AG09319 (cell line): ENCODE measurements at places on chromosomes 6 and 20.

GRCh38 chr6:106197441-106197840, 111.3 kb downstream of the PRDM1 start:
- no peak for DNase-seq

GRCh38 chr20:2800521-2801285, at the start of gene CPXM1:
TSS of gene CPXM1 (minus strand) at chr20:2800627. CDS start at chr20:2800572, 55 bp downstream.
- no peak for DNase-seq

DNA sequence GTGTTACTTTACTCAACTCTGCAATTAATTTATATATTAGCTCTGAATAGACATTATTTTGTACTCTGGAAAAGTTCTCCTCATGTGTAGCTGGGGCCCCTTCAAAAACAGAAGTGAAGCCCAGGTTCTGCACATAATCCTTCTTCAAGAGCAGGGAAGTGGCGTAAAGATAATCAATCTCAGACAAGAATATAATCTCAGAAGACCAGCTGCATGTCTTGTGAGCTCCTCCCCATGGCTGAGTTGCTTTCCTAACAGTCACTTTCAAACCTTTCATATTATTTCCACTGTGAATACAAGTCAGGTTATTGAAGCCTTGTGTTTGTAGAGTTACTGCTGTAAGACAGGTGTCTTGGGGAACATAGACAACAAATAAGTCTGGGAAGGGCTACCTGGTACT, 691.9 kb downstream of the RFPL4B start:
- DNase-seq = no peak

GRCh38 chr6:165849534-165850430, 186.7 kb upstream of the PDE10A start:
- DNase-seq = no peak

- DNase-seq = no peak
Measured at GRCh38 chr6:72857791-72858585, 236.1 kb downstream of the KCNQ5 start.

- no peak for DNase-seq
Measured at GRCh38 chr6:32146287-32146686, 5.5 kb downstream of the PRRT1 start.

DNA sequence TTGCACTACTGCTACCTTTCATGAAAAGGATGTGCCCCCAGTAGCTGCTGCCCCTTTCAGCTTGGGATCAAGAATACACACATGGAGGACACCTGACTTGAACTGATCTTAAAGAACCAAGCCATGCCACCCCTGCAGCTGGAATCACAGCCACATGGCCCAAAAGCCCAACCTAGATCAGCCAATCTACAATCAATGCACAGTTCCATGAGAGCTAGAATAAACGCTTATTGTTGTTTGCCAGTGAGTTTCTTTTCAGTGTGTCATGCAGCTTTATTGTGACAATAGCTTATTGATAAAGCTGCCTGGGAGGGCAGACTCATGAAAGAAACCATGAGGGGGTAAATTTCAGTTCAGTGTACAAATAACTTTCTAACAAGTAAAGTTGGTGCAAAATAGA, 397.7 kb downstream of the PTPRT start:
- DNase-seq = no peak

- DNase-seq = no peak
Measured at GRCh38 chr20:768426-768978, at the start of gene SLC52A3. TSS of gene SLC52A3 (minus strand) at chr20:768500. CDS start at chr20:765774, 2,726 bp downstream.

- DNase-seq = no peak
Measured at GRCh38 chr20:57389695-57390603, 1.2 kb upstream of the RBM38 start.

- no peak for DNase-seq
Measured at GRCh38 chr20:59123011-59123677, 40.5 kb upstream of the ZNF831 start.

- DNase-seq = no peak
Measured at GRCh38 chr20:53937929-53938367, 132.4 kb downstream of the BCAS1 start.

GRCh38 chr20:63317601-63318291, 24.8 kb downstream of the COL20A1 start:
- DNase-seq = no peak

DNA sequence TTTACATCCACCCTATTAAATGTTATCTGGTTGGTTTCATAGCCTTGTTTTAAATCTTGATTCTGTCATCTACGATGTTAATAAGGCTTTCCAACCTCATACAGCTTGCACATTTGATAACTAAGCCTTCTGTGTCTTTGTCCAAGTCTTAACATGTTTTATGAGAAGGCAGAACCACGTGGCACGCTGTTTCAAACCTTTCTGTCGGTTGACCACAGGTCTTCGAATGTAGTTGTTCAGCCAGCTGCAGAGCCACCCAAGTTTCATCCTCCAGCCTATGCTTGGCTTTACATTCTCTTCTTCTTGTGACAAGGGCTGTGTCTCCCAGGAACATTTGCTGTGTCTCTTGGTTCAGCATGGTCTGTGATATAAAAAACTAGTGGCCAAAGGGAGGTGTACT, 15.7 kb upstream of the SGK2 start:
- no peak for DNase-seq

- DNase-seq = peak; percentile 65
Measured at GRCh38 chr6:39377539-39377950, 55.0 kb upstream of the KCNK16 start.

GRCh38 chr20:54227241-54227640, 19.4 kb downstream of the PFDN4 start:
- DNase-seq = no peak

DNA sequence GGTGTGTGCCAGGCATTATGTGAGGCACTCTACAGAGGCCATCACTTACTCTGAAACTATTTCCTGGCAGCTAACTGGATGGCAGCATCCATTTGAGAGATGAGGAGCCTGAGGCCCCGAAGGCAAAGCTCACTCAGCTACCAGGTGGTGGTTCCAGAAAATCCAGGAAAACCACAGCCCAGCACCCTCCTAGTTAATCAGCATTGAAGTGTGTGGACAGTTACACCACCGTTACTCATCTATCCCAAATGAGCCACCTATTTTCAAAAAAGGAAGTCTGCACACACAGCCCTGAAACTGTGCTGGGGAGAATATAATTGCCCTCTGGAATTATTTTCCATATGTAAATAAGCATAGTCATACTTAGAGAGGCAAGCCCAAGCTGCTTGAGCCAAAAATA, 67.4 kb downstream of the CNBD2 start:
- DNase-seq = no peak

GRCh38 chr6:140043762-140044378, 669.4 kb upstream of the CITED2 start:
- DNase-seq = no peak

GRCh38 chr6:170074907-170075306, 216.0 kb downstream of the DLL1 start:
- DNase-seq = no peak

GRCh38 chr6:149114167-149114566, 203.3 kb upstream of the TAB2 start:
- no peak for DNase-seq

GRCh38 chr6:32073101-32073500, 34.9 kb downstream of the CYP21A2 start:
- DNase-seq = no peak

GRCh38 chr6:131004936-131005335, 58.1 kb downstream of the EPB41L2 start:
- no peak for DNase-seq

DNA sequence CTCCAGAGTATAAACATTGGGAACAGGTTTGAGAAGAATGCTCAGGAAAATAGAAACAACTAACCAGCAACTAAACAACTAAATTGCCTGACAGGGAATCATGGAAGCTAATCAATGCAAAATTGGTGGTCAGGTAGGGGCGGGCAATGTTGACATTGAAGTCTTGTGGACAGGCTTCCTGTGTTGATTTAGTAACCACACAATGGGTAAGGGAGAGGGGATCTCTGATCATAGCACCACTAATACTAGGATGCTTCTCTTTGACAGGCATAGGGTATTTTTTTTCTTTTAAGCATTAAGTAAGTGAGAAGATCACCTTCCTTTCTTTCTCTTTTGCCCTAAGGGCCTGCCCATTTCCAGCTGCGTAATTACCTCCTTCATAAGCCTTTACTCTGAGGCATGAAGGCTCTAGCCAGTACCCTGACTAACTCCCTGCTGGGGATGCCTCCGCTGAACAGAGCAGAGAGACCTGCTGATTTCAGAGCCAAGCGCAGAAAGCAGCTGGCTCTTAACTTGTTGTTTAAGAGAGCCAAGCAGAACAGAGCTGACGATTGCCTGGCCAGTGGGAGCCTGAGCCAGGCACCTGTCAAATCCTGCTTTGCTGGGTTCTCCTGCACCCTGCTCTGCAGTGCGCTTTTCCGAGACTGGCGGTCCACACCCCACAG, 118.7 kb downstream of the BMP2 start:
- no peak for DNase-seq

DNA sequence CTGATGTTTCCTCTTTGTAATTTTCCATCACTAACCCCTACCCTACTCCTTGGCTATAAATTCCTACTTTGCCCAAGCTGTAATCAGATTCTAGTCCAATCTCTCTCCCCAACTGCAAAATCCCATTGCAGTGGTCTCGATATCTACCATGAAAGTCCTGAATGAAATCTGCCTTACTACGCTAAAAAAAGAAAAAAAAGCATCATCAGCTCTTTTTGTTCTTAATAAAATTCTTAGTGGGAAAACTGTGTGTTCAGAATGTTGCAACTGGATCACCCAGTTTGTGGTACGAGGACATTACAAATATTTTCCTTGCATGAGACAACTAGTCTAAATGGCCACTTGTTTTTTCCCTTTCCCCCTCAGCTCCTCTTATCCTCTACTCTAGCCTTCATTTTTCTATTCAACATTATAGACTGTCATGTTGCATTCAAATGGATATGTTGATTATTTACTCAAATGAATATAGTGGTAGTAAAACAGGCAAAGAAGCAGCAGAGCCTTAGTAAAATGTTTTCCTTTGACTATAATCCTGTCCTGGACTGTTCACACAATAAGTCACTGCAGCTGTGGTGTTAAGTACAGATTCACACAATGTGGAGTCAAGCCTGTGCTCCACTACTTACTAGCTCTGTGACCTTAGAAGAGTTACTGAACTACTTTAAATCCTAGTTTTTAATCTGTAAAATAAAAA, 527.1 kb upstream of the MARCKS start:
- no peak for DNase-seq

GRCh38 chr20:29313481-29313880, 1944.0 kb upstream of the DEFB115 start:
- DNase-seq = no peak

GRCh38 chr6:167113935-167114910, 8.7 kb upstream of the CCR6 start:
- DNase-seq = no peak

- no peak for DNase-seq
Measured at GRCh38 chr6:11952316-11952715, 59.8 kb upstream of the HIVEP1 start.

GRCh38 chr6:126268092-126268491, 71.8 kb upstream of the CENPW start:
- DNase-seq = no peak

DNA sequence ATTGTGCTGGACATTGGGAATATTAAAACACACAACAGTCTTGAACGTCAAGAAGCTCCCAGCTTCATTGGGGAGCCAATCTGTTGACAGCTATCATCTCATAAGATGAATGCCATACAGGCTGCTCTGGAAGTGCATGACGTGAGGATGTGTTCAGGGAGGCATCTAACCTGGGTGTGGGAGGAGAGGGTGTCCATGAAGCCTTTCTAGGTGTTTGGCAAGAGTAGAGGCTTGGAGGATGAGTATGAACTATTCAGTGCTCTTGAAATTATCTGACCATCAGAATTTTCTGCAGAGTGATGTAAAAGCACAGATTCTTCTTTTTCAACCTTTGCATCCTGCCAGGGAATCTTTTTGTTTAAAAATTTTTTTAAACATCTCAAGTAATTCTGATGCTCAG, 11.6 kb downstream of the AKAP7 start:
- DNase-seq = no peak

DNA sequence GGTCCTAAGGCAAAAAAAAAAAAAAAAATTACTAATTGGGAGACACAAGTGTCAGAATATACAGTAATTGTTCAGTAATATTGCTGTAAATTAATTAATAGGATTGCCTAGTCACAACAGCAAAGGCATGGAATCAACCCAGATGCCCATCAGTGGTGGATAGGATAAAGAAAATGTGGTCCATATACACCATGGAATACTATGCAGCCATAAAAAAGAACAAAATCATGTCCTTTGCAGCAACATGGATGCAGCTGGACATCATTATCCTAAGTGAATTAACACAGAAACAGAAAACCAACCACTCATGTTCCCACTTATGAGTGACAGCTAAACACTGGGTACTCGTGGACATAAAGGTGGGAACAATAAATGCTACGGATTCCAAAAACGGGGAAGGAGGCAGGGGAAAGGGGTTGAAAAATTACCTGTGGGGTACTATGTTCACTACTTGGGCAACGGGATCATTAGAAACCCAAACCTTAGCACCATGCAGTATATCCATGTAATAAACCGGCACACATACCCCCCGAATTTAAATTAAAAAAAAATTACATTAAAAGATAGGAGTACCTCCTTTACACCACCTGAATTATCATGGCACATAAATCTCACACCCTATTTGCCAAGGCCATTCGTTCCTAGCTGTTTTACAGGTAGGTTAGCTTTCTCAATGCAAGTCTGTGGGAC, 689 bp upstream of the PFDN4 start:
- no peak for DNase-seq

DNA sequence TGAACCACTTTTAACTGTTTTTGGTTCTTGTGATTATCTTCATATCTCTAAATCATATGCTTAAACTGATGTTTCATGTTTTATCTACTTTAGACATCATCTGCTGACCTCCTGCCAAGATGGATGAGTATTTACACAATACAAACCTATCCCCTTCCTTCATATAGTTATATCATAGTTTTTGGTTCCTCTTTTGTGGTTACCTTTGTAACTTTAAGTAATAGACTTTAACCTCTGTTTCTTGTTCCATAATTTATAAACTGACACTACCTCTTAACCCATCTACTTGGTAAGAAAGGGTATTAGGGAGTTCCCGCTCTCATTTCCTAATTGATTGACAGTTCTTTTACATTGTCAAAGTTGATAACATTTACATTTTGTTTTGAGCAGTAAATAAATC, 11.9 kb downstream of the PCMT1 start:
- no peak for DNase-seq

GRCh38 chr20:60100780-60101179, 142.6 kb downstream of the CDH26 start:
- no peak for DNase-seq

GRCh38 chr6:47455533-47456209, 21.9 kb upstream of the CD2AP start:
- DNase-seq = no peak

- DNase-seq = no peak
Measured at GRCh38 chr6:127291495-127291894, 24.8 kb downstream of the RNF146 start.

GRCh38 chr20:61644378-61645076, 392.5 kb downstream of the CDH4 start:
- no peak for DNase-seq

- DNase-seq = no peak
Measured at GRCh38 chr6:78192057-78192456, 539.2 kb downstream of the MEI4 start.

GRCh38 chr6:31899882-31900722, 1.8 kb downstream of the ZBTB12 start:
- no peak for DNase-seq

- DNase-seq = no peak
Measured at GRCh38 chr6:111503660-111504059, 20.6 kb upstream of the REV3L start.
